ENCODE measurements at places on chromosomes 6 and 20.

DNA sequence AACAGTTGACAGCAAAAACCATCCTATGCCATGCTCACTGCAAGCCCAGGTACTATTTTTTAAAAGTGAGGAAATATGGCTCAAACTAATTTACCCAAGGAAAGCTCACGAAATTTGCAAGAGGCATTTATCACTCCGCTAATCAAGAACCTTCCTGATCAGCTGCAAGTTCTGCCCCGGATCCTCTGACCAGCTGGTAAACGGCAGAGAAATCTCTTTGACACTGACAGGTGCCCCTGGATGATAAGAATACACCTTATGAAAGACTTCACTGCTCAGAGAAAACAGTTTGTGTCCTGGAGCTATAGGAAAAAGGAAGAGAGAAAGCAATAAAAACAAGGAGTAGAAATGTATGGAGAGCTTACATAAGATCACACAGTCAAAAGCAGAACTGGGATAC, 6.4 kb downstream of the CNKSR3 start:
- no peak for DNase-seq

DNA sequence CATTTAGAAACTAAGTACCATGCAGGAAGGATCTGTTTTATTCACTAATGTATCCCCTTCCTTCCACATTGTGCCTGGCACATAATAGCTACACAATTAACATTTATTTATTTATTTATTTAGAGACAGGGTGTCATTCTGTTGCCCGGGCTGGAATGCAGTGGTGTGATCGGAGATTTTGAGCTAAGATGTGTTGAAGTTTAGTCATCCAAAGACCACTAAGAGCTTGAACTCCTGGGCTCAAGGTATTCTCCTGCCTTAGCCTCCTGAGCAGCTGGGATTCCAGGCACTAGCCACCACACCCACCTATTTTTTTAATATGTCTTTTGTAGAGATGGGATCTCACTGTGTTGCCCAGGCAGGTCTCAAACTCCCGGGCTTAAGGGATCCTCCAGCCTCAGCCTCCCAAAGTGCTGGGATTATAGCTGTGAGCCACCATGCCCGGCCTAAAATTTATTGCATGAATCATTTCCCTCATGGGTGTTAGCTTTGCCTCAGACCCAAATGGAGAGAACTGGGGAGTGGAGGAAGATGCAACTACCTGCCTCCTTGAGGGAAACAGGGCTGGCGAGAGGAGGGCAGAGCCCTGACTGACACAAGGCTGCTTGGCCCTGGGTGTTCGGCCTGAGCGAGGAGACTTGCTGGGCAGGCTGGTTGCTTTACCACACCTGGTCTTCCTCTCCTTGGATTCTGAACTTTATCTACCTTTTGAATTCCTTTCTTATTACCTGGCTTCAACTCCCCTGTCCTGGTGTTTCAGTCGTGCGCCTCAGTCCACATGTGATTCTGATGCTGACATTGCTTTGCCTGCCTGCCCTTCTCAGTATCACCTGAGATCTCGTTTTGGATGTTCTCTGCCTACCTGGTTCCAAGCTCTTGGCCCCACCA, 1.7 kb upstream of the DYNLT1 start:
- no peak for DNase-seq

DNA sequence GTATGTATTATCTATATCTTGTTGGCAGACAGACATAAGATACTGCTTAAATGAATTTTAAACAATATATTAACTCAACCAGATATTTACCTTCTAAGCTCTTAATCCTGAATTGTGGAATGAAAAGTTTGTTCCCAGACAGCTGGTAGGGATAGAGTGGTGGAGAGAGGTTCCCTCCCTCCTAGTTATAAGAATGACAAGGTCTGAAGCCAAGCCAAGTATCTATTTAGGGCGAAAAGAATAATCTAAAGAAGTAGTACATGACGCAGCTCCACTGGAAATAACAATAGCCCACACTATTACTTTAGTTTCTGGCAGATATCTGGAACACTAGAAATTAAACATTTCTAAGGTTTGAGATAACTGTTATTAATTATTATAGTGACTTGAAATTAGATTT, 104.3 kb downstream of the AHI1 start:
- no peak for DNase-seq

DNA sequence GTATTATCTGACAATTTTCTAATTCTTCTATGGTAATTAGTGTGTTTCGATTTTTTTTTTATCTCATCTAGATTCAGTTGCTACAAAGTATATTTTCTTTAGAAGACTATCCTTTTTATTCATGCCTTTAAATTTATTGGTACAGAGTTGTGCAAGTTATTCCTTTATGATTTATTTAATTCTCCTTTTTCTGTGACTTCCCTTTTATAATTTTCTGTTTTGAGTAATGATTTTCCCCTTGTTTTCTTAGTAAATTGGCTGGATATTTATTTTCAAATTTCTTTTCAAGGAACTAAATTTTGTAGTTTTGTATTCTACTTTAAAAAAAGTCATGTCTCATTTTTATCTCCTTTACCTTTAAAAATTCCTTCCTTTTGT, 2.4 kb upstream of the IL22RA2 start:
- no peak for DNase-seq

GRCh38 chr6:52990342-52990741, 4.7 kb downstream of the GSTA4 start:
- peak; percentile 3 for DNase-seq

DNA sequence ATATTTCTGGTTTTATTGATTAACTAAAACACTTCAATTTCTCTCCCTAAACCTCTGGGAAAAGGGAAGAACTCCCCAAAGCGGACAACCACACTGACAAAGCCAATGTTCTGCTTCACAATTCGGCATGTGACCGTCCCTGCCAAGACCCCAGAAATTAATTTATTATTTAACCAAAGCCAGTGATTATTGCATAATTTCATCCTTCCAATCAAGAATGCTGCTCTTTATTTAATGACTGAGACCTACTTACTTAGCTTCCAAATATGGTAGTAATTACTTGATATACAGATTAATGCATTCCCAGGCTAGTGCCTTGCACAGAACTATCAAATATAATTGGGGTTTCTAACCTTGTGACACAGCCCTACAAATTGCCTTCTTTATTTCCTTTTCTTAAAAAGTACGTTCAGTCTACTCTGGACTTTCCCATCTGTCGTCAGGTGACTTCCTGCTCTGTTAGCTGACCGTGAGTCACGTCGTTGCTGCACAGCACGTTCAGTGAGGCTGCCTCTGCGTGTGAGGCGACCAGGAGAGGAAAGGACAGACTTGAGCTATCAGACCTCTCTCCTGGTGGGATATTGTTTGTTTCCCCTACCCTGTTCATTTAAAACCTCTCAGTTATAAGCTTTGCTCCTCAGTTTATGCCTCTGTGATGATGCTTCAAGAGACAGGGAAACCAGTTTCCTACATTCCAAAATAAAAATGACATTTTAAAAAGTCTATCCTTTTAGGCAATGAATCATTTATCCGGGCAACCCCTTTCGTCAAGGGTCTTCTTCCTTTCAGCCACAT, 55.7 kb upstream of the TNFAIP3 start:
- DNase-seq: peak; percentile 77

All from stimulated activated naive CD4-positive, alpha-beta T cell treated with Interleukin-2 at 50 U/mL for 16 hours (primary cell).